Neural cell (in vitro differentiated cells): ENCODE measurements at places on chromosomes 5 and 9. TPM values are rescaled to one million over a fixed set of nuclear protein-coding genes. Genes with fewer than 3 reads are reported as not detected.

IL9 gene
- not detected in 2 replicates for polyA plus RNA-seq

ALDOB gene
- not detected in 2 replicates for polyA plus RNA-seq

PRR16 gene
- 1.6 and 1.7 TPM in 2 replicates for polyA plus RNA-seq

GRK6 gene
- polyA plus RNA-seq, result 22.6 and 26.5 TPM in 2 replicates

PCDHGA9 gene
- polyA plus RNA-seq, result 0.11 TPM in 1 of 2 replicates, not detected in the other

FOXD1 gene
- polyA plus RNA-seq, result not detected in 2 replicates

SEPTIN8 gene
- 33.6 and 37.7 TPM in 2 replicates for polyA plus RNA-seq

POLR3G gene
- polyA plus RNA-seq, result 0.56 and 2.7 TPM in 2 replicates

PRSS3 gene
- polyA plus RNA-seq, result not detected in 2 replicates

CATSPER3 gene
- 0.17 and 0.80 TPM in 2 replicates for polyA plus RNA-seq

PCDHGB4 gene
- polyA plus RNA-seq, result 9.3 and 13.0 TPM in 2 replicates

SURF4 gene
- polyA plus RNA-seq, result 65.2 and 78.3 TPM in 2 replicates

RCL1 gene
- polyA plus RNA-seq, result 4.2 and 7.5 TPM in 2 replicates

KIF24 gene
- 0.19 and 0.36 TPM in 2 replicates for polyA plus RNA-seq

LHFPL2 gene
- 1.6 and 3.4 TPM in 2 replicates for polyA plus RNA-seq

TAF11L10 gene
- polyA plus RNA-seq, result not detected in 2 replicates

SLC9A3 gene
- 3.0 and 4.0 TPM in 2 replicates for polyA plus RNA-seq

SH2D3C gene
- polyA plus RNA-seq, result 14.5 and 19.4 TPM in 2 replicates

MARCHF11 gene
- polyA plus RNA-seq, result 6.1 TPM in 2 replicates

PCDHGA4 gene
- polyA plus RNA-seq, result 0.38 TPM in 1 of 2 replicates, not detected in the other

ASPN gene
- 0.35 and 0.80 TPM in 2 replicates for polyA plus RNA-seq

CD274 gene
- 0.16 TPM in 1 of 2 replicates, not detected in the other for polyA plus RNA-seq

C9orf43 gene
- 0.33 TPM in 1 of 2 replicates, not detected in the other for polyA plus RNA-seq

GADD45G gene
- 158 and 161 TPM in 2 replicates for polyA plus RNA-seq

KCNV2 gene
- not detected in 2 replicates for polyA plus RNA-seq

TMEM252 gene
- not detected in 2 replicates for polyA plus RNA-seq

DIPK1B gene
- polyA plus RNA-seq, result 65.1 and 78.7 TPM in 2 replicates

TMOD1 gene
- polyA plus RNA-seq, result 0.17 and 0.22 TPM in 2 replicates

PDE6A gene
- not detected in 2 replicates for polyA plus RNA-seq

MYO10 gene
- 3.1 and 3.2 TPM in 2 replicates for polyA plus RNA-seq

ZBTB26 gene
- polyA plus RNA-seq, result 7.0 and 8.5 TPM in 2 replicates

FBXL7 gene
- polyA plus RNA-seq, result 0.06 and 0.24 TPM in 2 replicates

ANKRD18A gene
- 0.45 TPM in 1 of 2 replicates, not detected in the other for polyA plus RNA-seq

OR1J2 gene
- not detected in 2 replicates for polyA plus RNA-seq

MYORG gene
- polyA plus RNA-seq, result 0.58 and 1.0 TPM in 2 replicates

CFAP157 gene
- 1.3 and 1.6 TPM in 2 replicates for polyA plus RNA-seq

SPACA9 gene
- 4.6 and 5.2 TPM in 2 replicates for polyA plus RNA-seq

FAM163B gene
- polyA plus RNA-seq, result 1.5 and 2.7 TPM in 2 replicates

CTXN3 gene
- polyA plus RNA-seq, result 0.83 and 1.0 TPM in 2 replicates

DCAF12 gene
- 37.5 and 37.7 TPM in 2 replicates for polyA plus RNA-seq

ANKHD1 gene
- 58.9 and 61.8 TPM in 2 replicates for polyA plus RNA-seq

GARIN3 gene
- polyA plus RNA-seq, result not detected in 2 replicates

FBXW11 gene
- polyA plus RNA-seq, result 102 and 103 TPM in 2 replicates

IFNA21 gene
- polyA plus RNA-seq, result not detected in 2 replicates

FOXD4L6 gene
- 0.40 and 2.3 TPM in 2 replicates for polyA plus RNA-seq

CRB2 gene
- polyA plus RNA-seq, result 0.32 and 0.70 TPM in 2 replicates

INSL4 gene
- polyA plus RNA-seq, result not detected in 2 replicates

ARL10 gene
- 12.7 and 22.8 TPM in 2 replicates for polyA plus RNA-seq

HTR1A gene
- not detected in 2 replicates for polyA plus RNA-seq

SLC36A2 gene
- polyA plus RNA-seq, result not detected in 2 replicates

FGF10 gene
- not detected in 2 replicates for polyA plus RNA-seq

SLC2A6 gene
- 11.5 and 17.9 TPM in 2 replicates for polyA plus RNA-seq

SYK gene
- not detected in 2 replicates for polyA plus RNA-seq

SLC1A1 gene
- 27.6 and 30.8 TPM in 2 replicates for polyA plus RNA-seq
